ENCODE measurements at places on chromosomes 5 and 9.

- DNase-seq, result no peak
These were observed 44.3 kb upstream of the DENND4C start for GRCh38 chr9:19186232-19186631.

DNA sequence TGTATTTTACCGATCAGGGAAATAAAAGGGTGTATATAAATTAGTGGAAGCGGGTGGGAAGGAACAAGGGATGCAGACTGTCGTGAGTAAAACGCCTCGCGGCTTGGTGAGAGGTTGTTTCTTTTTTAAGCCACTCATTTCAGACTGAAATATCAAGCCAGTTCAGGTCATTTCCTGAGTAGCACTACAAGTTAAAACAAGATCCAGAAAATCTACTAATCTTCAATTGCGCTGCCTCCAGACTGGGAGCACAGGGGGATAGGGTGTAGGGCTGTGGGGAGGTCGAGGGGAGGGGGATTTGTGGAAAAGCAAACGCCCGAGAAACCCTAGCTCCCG is 140.8 kb downstream of the TSSK1B start:
- DNase-seq, result no peak

- DNase-seq, result no peak
These were observed 43.5 kb downstream of the DMAC1 start for GRCh38 chr9:7756088-7756487.

GRCh38 chr5:96176022-96176421 is 214.4 kb upstream of the ELL2 start:
- DNase-seq, result no peak

- no peak for DNase-seq
These were observed 173.7 kb downstream of the GABRB2 start for GRCh38 chr5:161372682-161373344.

GRCh38 chr5:6379246-6379645 is 899 bp upstream of the MED10 start:
- DNase-seq, result no peak

- no peak for DNase-seq
These were observed 192.6 kb upstream of the PRDM9 start for GRCh38 chr5:23314827-23315226.

- DNase-seq, result no peak
These were observed 20.9 kb upstream of the DPYSL3 start for GRCh38 chr5:147530530-147531389.

- no peak for DNase-seq
These were observed 47.6 kb upstream of the SHOC1 start for GRCh38 chr9:111842313-111842712.

DNA sequence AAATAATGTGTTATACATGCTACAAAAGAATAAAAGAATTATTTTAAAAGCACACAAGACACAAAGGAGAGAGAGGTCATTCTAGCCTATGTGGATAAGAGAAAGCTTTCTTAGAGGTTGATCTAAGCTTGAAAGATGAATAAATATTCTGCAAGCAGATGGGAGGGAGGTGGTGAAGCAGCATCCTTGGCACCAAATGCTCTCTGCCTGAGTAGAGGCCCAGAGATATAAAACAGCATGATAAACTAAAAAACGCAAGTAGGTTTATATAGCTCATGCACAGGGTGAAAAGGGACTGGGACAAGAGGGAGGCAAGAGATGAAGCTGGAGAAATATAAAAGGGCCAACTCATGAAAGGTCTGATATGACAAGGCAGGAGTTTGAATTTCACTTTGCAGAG is 283.2 kb upstream of the POU5F2 start:
- DNase-seq, result no peak

DNA sequence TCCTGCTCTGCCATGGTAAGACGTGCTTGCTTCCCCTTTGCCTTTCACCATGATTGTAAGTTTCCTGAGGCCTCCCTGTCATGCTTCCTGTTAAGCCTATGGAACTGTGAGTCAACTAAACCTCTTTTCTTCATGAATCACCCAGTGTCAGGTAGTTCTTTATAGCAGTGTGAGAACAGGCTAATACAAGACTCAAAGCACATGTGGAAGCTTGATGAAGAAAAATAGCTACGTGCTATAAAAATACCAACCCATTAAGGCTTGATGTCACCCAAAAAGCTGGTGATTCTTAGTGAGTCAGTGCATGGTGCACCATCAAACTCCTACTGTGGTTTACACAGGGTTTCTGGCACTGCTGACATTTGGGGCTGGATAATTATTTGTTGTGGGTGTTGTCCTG is 332.2 kb downstream of the TMEM167A start:
- no peak for DNase-seq

DNA sequence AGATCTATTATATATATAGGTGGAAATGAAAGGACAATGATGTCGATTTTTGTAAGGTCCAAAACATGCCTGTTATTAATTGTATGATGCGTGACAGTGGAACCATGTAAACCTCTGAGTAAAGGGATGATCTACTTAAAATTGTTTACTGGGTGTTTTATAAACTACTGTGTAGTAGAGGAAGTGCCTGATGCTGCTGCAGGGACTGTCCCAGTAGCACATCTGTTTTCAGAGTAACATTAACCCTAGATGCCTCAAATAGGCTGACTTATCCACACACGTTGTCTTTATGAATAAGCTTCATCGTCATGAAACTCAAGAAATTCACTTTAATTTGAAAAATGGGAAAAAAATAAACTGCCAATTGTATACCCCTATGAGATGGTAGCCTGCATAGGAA is 1.7 kb downstream of the CAMK4 start:
- DNase-seq, result no peak

GRCh38 chr5:151158287-151158661 is 695 bp upstream of the ANXA6 start:
- no peak for DNase-seq

GRCh38 chr9:38068701-38069628 is at the start of gene SHB:
TSS of gene SHB (minus strand) at chr9:38069227. CDS start at chr9:38068645, 582 bp downstream.
- peak; percentile 80 for DNase-seq

DNA sequence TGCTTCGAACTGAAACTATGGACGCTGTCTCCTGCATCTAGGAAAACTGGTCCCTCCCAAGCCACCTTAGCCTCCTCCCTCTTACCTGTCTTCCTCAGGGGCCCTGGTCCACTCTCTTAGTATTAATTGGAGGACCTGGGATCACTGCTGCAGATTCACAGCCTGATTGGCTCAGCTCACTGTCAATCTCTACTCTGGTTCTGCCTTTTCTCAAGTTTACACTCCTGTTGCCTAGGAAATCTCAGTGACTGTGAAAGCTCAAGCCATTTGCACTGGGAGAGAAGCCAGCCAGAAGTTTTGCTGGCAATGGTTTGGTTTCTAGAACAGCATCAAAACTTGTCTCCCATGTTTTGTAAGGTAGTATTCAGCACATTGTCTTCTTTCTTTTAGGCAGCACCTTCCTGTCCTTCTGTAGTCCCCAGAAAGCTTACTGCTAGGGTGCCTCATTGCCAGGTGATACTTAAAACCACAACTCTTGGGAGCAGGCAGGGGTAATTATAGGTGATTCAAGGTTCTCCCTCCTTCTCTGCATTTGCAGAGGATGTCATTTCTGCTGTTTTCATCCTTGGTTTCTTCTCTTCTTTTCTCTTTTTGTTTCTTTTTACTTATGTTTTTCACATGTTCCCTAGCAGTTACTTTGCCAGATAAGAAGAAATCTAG is at the start of gene CAPSL:
CAPSL (minus strand) TSS at position 55 of the 660 bp plus-strand sequence. CDS start 17,502 bp downstream, outside the sequence.
- no peak for DNase-seq

- DNase-seq, result no peak
These were observed 955 bp upstream of the GALNT12 start for GRCh38 chr9:98806394-98807035.

- DNase-seq, result no peak
These were observed 1.2 kb upstream of the GPBP1 start for GRCh38 chr5:57172466-57173318.

GRCh38 chr9:109063760-109064159 is 50.5 kb upstream of the CTNNAL1 start:
- no peak for DNase-seq

DNA sequence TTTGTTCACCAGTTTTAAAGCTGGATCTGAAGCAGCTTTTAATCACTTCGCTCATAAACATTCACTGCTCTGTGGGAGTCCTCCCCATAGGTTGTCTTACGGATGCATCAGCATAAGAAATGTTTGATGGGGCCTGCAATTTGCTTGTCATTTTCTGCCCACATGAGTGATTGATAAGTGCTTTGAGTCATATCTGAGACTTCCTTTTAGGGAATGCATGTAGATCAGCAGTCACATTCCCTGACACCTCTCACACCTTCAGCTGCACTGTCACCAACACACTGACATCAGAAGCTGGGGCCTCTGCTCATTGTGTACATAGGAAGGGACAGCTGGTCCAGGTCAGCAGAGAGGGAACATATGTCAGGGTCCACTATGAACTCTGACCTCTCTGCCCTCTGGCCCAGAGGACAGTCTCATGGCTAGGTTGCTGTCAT is 84.1 kb upstream of the SPATA31D4 start:
- no peak for DNase-seq

DNA sequence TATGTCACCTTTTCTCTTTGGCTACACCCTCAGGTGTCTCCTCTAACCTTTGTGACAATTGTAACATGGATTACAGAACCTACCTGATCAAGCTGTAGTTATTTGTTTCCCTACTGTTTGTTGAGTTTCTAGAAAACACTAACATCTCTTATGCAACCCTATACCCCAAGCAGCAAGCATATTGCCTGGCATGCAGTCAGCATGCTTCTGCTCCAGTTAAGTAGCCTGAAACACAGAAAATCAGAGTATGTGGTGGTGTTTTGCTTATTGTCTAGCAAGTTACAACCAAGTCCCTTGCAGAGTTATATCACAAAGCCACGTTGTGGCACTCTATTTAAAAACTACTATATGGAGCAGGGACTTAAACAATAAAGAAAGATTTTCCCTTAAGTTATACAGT is 131.1 kb downstream of the CDH12 start:
- DNase-seq, result no peak

DNA sequence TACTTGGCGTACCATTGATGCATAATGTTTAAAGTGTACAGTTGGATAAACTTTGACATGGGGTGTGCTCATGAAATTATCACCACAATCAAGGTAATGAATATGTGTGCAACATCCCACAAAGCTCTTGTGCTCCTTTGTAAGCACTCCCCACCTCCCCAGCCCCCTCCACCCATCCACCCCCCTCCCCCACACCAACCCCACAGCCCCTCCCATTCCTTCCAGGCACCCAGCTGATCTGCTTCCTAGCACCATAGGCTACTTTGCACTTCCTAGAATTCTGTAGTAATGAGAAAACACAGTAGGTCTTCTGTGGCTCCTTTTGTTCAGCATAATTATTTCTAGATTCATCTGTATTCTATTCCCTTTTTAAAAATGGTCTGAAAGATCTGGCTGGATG is 24.5 kb downstream of the FGD3 start:
- no peak for DNase-seq

- DNase-seq, result no peak
These were observed 14.6 kb upstream of the CFAP95 start for GRCh38 chr9:69805962-69806515.

DNA sequence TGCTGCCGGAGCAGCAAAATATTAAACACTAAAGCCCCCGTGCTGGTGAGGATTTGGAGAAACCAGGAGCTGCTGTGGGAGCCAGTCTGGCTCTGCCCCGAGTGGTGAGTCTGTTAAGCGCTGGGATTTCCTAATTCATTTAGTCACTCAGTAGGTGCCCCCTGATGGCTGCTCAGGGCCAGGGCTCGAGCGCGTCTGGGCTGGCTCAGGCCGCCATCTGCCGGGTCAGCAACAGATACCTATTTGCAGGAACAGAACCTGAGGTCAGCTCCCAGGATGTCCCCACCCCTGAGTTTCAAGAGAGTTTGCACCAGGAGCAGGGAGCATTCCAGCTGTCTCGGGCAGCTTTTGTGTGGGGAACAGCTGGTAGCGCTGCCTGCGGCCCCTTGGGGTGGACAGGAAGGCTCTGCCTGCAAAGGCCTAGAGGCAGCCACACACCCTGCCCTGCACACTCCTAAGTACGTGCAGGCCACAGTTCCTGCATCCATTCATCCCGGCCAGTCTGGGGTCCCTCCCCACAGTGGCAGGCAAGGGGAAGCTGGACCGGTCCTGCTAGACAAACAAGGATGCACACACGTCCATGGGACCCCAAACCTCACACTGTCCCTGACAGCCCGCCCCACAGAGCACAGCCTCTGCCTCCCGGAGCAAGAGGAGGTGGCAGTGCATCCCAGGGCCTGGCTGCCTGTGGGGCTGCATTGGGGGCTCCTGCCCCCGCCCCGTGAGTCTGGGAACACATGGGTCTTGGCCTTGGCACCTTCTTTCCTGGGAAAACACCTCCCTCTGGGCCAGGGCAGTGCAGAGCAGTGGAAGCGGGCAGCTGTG is 83.7 kb downstream of the ADAMTS2 start:
- no peak for DNase-seq

DNA sequence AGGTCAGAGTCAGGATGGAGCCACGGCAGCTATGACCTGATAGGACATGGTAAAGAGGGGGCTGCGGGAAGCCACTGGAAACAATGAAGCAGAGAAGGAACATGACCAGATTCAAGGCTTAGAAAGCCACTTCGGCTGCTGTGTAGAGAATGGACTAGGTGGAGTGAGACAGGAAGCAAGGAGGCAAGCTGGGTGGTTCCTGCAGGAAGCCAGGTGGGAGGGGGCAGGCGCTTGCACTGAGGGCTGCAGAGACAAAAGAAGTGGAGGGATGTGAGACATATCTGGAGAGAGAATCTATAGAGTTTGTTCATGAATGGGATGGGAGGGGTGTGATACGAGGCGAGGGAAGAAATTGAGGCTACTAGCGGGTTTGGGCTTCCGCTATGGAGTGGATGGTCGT is 19.0 kb upstream of the N4BP3 start:
- DNase-seq, result no peak

- no peak for DNase-seq
These were observed 73.1 kb downstream of the MAN2A1 start for GRCh38 chr5:109762821-109763220.

DNA sequence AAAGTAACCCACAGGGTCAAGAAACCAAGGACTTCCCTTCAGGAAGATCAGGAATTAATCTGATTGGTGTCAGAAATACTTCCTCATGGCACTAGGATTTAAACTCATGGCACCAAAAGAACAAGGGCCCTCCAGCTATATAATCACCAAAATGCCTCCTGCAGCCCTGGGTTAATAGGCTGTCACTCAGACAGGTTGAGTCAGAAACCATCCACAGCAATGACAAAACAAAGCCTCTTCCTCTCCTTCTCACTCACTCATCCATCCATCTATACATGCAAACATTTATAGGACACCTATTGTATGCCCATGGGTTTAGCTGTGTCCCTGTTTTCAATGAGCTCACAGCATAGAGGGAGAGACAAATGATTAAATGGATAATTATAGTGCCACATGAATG is 62.5 kb upstream of the SPOCK1 start:
- no peak for DNase-seq
